ENCODE measurements at places on chromosomes 7 and 10.

DNA sequence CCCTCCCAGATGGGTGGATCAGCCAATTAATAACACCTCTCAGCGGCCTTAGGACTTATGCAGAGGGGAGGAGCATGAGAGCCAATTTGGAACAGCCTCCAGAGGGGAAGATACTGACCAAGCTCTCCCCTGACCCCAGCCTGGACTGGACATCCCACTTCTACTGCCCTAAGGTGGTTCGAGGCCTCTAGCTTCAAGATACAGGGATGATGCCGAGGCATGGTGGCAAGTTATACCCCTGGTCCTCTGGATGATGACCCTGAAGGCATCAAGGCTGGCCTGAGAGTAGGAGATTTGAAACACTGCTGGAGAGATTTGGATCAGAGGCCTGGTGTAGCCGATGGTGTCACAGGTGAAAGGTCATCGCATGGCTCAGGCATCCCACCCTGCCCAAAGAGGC lies 3.2 kb downstream of the CDH23 start:
- no peak for DNase-seq

- no peak for DNase-seq
These were observed 43.9 kb downstream of the HBP1 start for GRCh38 chr7:107212725-107213124.

- DNase-seq: no peak
These were observed 8.4 kb downstream of the THAP5 start for GRCh38 chr7:108561047-108561619.

GRCh38 chr10:57977262-57977661 lies 290.4 kb downstream of the IPMK start:
- DNase-seq: no peak

DNA sequence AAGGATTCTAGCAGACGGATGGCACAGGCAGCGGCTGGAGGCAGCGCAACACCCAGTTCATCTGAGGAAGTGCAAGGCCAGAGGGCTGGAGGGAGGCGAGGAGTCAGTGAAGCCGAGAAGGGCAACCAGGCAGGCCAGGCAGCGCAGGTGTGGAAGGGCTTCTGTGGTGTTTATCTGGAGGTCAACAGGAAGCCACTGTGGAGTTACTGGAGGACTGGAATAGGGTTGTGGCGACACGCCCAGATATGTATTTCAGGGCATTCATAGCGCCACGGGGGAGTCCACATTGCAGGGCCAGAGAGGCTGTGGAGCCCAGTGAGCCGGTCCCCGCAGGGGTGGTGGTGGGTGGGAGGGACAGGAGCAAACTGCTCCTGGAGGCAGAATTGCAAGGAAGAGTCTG lies 150.6 kb downstream of the CDH23 start:
- DNase-seq: no peak

DNA sequence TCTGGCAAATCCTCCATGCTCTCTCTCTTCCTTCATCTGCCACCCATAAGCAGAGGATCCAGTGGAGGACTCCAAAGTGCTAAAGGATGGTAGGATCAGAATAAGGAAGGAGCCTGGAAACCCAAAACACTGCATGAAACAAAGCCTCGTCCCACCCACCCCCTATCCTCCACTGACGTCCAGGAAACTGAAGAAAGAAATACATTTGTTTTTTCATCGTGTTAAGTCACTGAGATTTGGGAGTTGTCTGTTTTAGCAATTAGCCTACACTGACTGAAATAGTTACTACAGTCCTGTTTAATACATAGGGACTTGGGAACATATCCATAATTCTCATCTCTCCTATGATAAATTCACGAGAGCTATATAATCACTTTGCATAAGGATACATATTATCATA lies 14.8 kb downstream of the ANXA7 start:
- DNase-seq: no peak

DNA sequence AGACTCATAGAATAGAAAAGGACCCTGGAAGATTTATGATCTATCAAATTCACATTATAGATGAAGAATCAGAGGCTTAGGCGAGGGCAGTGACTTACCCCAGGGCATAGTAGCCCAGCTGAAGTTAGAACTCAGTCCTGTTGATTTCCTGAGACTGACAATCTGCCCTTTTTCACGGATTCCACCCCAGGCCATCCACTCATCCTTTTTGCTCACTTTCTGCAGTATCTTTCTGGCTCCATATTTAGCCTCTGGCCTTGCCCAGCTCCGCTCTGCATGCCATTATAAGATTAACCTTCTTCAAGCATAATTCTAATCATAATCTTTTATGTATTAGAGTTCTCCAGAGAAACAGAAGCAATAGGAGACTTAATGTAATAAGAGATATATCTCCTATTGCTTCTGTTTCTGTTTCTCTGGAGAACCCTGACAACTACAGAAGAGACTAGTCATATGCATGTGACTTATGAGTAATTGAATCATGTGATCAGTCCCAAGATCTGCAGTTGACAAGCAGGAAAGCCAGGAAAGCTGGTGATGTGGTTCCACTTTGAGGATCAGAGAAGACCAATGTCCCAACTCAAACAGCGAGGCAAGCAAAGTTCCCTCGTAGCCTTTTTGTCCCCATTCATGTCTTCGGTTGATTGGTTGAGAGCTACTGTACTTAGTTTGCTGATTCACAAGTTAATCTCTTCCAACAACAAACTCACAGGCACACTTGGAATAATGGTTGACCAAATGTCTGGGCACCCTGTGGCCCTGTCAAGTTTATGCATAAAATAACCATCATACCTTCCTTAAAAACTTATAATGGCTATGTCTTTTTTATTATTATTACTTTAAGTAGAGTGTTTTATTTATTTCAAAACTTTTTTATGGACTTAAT lies 412.1 kb downstream of the SUGCT start:
- DNase-seq: no peak

DNA sequence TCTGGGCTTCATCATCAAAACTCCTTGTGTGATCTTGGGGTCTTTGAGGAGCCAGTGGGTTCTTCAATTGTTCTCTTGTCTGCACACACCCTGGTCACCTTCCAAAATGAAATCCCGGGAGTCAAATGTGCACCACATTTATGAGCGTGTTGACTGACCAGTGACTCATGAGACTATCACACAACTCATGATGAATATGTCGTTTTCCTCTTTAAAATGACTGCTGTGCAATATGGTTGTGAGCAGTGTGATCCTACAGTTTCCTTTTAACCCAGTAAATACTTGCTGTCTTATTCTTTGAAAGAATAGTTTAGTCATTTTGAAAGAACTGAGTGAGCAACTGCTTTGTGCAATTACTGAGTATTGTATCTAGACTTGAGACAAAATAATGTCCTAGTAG lies 149.2 kb downstream of the DYNC1I1 start:
- no peak for DNase-seq

DNA sequence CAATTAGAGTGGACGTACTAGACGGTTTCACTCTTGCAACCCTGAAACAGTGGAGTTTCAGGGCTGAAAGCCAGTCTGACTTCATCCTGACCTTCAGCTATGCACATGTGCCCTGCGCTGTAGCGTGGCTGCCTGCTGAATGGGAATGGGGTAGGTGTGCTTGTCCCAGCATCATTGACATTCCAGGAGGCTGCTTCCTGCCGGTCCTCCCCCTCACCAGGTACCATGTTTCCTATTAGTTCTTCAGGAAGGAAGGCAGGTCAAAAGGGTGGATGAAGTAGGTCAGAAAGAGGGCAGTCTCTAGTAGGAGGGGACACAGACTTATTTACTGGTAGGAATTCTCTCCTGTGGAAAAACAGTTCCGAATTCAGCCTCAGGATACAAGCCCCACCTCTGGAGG lies 551.8 kb upstream of the GALNT17 start:
- DNase-seq: no peak

- DNase-seq: no peak
These were observed 525.7 kb downstream of the KCNMA1 start for GRCh38 chr10:77111611-77112550.

DNA sequence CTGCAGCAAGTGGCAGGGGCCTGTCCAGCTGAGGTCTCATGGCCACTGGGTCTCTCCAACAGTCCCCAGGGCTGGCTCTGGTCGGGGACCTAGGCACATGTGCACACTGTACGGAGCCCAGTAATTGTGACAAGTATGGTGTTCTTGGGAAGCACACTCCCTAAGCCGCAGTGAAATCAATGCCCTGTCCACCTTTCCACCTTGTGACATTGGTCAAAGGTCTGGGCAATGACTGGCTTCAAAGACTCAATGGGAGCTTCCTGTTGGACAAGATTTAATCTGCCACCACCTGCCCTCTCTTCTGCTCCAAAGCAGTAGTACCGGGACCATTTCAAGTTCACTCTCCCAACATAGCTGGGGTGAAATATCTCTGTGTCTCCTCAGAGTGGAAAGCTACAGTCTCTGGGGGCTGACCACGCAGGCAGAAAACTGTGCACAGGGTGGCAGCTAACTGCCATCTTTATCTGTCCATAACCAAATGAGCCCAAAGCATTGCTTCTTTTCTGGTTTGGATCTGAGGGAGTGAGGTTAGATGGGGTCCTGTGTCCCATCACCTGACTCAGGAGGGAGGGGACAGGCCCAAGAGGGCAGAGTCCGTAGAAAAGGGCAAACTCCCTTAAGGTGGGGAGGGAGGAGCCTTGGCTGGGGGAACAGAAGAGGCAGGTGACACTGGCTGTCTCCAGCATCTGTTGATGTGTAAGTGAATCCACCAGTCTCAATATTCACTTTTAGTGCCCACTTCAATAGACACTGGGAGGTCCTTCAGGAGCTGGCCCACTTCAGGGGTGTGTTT lies 307.7 kb downstream of the TNS3 start:
- DNase-seq: no peak

- no peak for DNase-seq
These were observed 259.2 kb downstream of the HDAC9 start for GRCh38 chr7:18754766-18755165.

DNA sequence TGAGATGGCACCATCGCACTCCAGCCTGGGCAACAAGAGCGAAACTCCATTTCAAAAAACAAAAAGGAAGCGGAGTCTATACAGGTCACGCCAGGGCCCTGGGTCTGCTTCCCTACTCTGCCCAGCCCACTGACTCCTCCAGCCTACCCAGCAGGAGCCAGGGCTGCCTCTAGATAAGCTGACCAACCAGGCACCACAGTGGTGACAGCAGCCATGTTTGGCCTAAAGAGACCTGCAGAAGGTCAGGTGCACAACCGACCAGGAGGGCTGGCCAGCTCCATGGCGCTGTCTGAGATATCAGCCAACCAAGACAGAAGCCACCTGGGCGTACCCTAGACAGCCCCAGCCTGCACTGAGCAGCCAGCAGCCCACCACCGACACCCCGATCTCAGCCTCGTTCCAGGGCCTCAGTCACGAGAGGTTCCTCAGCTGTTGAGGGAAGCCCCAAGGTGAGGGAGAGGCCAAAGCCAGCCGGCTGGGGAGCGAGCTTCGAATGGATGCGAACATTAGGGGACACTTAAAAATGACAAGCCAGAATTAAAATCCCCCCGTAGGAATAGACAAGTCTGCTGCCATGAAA lies 24.4 kb upstream of the PWWP2B start:
- DNase-seq: no peak

DNA sequence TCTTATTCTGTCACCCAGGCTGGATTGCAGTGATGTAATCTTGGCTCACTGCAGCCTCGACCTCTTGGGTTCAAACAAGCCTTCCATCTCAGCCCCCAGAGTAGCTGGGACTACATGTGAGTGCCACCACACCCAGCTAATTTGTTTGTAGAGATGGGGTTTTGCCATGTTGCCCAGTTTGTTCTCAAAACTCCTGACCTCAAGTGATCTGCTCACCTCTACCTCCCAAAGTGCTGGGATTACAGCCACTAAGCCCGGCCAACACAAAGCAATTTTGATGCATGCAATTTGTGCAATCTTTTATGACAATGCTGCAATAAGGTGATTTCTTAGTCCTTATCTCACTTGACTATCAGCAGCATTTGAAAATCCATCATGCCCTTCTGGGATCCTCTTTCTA lies 333.1 kb downstream of the FRMD4A start:
- no peak for DNase-seq

DNA sequence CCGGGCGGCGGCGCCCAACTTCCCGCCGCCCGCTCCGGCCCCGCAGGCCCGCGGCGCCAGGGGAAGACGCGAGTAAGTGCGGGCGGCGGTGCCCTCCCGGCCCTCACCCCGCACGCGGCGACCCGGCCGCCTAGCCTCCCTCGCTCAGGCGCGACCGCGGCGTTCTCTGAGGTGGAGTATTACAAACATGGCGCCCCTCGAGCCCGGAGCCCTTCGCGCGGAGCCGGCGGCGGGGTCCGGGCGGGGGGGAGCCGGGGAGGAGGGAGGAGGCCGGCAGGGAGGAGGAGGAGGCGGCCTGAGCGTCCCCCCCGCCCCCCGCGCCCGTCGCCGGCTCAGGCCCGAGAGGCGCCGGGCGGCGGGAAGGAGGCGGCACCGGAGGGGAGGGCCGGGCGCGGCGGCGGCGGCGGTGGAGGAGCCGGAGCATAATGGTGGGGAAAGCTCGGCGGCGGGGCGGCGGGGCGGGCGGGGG lies at the start of gene ZMYND11:
Gene ZMYND11, plus strand, starts transcription at position 324 of the 469 bp plus-strand sequence. CDS start 44,558 bp downstream, outside the sequence.
- DNase-seq: peak; percentile 65

GRCh38 chr7:45922810-45923209 lies 1.7 kb upstream of the IGFBP3 start:
- no peak for DNase-seq

- peak; percentile 55 for DNase-seq
These were observed 32.1 kb downstream of the JCAD start for GRCh38 chr10:30027057-30028005.

- DNase-seq: no peak
These were observed 135.7 kb downstream of the OR13A1 start for GRCh38 chr10:45179691-45180090.

DNA sequence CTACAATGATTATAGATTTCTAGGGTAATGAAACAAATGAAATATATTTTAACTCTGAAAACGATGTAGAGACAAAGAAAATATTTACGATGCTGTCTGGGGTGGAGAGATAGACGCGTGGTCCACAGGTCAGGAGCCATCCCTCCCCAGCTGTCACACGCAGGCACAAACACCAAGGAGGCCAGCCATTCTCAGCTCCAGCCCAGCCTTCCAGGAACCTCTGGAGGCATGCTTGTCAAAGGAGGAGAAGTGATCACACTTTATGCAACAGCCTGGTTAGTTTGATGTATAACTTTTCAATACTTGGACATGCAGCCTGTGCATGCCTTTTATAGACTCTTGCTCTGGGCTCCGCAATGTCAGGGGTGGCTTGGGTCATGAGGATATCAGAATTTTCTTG lies 391.5 kb upstream of the MGMT start:
- no peak for DNase-seq

DNA sequence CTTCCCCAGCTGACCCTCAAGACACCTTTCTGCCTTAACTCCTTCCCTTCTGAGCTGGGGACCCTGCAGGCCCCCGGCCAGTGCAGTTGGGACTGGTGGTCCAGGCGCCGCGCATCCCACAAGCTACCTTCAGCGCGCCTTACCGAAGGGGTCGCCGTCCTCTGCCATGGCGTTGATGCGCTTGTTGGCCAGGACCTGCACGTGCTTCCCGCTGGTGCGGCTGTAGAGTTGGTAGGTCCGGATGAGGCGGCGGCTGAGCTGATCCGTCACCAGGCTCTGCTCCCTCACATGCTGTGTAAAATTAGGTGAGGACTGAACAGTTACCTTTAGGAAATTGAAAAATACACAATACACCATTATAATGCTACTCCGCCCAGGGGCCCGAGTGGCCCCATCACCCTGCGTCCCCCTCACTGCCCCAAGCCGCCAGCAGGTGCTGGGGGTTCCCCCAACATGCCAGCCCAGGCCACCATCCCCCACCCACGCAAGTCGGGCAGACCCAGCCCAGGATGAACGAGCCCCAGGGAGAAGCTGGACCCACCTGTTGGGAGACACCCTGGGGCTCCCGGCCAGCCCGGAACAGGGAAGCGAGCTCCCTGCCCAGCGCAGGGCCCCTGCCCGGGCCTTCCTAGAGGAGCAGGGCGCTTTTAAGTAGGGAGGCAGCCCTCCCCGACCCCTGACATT lies 1.2 kb downstream of the FGF8 start:
- no peak for DNase-seq
